ENCODE measurements at places on chromosomes 5 and 9.

GRCh38 chr5:116502616-116503015, 72.0 kb downstream of the SEMA6A start:
- DNase-seq, result no peak

DNA sequence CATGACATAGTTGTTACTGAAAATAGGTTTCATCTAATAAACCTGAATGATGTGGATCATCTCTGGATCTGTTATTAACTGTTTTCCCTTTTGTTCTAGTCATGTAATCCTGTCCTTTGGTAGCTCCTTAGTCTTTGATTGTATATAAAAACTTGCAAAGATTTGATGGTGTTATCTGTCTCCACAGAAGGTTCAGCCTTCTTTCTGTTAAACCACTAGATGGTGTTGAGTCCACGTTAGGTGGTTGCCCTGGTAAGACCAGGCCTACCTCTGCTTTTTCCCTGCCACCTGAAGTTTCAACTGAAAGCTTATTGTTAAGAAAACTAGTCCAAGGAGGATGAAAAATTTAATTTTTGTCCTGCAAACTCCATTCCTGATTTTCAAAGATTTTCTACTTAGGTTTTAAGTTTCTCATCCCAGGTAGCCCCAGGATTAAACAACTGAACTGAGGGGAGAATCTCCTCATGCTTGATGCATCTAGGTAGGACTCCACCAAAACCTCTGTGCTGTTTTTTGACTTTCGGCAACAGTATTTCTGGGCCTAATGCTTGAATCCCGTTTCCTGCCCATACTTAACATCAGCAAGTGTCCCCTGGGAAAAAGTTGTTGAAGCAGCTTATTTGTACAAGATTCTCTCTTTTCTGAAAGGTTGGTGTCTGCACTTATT, 68.5 kb downstream of the RICTOR start:
- DNase-seq, result no peak

DNA sequence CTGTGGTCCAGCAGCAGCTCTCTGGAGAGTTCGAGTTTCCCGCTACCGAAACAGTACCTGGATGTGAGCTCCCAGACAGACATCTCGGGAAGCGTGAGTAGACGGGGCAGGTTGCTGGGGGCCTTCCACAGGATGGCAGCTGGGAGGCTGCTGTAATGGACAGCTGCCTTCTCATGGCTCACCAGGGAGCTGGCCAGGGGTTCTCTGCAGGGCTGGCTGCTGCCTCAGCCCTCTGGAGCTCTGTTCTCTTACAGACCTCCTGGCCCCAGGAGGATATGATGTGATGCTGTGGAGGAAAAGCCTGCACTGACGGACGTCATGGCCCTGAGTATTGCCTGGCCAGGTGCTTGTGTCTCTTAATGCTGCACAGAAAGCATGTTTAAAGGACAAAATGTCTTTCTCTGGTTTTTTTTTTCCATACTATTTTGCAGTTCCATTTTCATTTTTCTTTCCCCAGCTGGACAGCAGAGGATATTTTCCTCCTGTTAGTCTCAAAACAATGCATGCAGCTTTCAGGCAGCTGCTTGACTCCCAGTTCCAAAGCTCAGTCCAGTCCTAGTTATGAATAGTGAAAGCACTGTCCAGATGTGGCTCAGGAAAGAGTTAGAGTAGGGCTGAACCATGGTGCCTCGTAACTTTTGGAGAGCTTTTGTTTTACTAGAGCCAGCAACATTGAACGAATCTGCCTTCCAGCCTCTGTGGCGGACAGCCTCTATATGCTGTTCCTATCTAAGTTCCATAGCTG, 77.5 kb upstream of the RARS1 start:
- no peak for DNase-seq

DNA sequence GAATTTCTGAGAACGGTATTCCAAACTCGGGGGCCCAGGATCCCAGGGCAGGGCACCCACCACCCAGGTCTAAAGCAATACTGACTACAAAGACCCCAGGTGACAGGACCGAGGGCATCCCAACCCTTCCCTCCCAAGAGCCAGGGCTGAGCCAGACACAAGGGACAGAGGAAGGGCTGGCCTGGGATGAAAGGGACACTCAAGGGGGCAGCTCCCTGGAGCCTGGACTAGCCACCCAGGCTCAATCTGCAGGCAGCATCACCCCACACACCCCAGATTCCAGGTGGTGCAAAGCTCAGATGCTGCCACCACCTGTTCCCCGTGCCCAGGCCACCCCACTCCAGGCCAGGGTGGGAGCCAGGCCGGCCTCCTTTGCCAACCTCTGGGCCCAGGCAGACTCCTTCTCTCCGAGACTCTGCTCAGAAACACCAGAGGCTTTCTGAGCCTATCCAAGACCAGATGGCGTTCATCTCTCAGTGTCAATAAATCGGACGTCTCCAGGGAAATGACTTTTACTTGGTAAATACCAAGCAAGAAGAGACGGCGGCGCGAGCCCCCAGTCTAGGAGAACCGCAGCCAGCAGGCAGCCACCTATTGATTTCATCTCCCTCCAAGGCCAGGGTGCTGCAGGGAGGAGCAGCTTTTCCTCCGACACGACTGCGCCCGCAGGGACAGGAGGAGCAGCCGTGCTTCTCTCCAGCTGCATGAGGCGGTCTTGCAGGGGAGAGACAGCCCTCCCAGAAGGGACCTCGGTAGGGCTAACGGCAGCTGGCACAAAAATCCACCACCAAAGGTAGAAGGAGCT, 94.1 kb upstream of the ADAMTS2 start:
- no peak for DNase-seq

GRCh38 chr5:91121347-91121993, 261.6 kb downstream of the ARRDC3 start:
- no peak for DNase-seq

DNA sequence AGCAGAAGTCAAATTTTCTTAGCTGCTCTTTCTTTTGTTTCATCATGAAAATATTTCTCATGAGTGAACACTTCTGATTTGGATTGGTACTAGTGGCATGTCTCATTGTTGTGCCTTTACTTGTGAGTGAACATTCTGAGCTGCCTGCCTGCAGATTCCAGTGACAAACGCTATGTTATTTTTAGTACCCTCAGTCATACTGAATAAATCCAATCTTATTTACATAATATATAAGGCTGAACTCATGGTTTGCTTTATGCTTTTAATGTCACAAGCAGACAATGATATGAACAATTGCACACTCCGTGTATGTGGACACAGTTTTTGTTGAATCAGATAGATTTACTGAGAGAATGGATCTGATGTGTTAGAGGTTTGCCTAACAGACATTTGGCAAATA, 67.8 kb downstream of the ACTBL2 start:
- DNase-seq, result no peak

GRCh38 chr9:91900055-91900796, 49.8 kb downstream of the ROR2 start:
- no peak for DNase-seq

DNA sequence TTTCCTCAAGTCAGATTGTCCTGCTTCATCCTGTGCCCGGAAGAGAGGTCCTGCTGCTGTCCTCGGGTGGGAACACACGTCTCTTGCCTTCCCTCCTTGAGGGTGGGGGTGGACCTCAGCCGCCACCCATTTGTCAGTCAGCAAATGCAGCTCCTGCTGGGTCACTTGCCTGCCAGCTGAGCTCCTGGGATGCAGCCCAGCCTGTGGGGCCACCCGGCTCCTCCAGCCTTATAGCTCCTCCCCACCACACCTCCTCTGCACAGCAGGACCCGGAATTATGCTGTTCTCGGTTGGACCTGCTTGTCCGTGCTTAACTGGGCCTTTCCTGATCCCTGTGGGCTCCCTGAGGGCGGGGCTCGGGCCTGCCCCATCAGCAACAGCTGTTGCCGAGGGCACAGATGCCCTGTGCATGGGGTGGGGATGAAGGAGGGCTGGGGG, 52.7 kb downstream of the RXRA start:
- no peak for DNase-seq

DNA sequence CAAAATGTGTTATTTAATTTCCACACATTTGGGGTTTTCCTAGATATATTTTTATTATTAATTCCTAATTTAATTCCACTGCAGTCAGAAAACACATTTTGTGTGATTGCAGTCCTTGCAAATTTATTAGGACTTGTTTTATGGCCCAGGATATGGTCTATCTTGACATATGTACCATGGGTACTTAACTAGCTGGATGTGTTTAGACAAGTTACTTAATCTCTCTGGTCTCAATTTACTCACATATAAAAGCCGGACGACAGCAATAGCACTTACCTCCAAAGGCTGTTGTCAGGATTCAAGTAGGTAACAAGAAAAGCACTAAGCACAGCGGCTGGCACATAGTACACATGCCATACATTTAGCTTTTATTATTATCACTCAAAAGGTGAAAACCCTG, 118.2 kb upstream of the MSX2 start:
- DNase-seq, result no peak

GRCh38 chr9:123044586-123044985, 11.1 kb downstream of the GPR21 start:
- no peak for DNase-seq

DNA sequence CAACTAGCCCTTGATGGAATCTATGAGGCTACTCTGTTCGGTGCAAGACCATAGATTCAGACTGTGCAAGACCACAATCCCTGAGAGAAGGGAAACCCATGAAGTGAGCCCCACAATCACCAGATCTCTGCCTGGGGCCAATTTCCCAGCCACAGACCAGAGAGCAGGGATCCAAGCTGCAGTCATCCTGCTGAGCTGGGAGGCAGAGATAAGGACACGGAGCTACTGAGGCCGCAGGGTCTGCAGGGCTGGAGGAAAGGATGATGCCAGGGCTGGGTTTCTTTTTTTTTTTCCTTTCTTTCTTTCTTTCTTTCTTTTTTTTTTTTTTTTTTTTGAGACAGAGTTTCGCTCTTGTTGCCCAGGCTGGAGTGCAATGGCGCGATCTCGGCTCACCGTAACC, 47.7 kb upstream of the FUBP3 start:
- no peak for DNase-seq

GRCh38 chr5:72065751-72066255, 41.5 kb upstream of the MAP1B start:
- no peak for DNase-seq

- no peak for DNase-seq
Measured at GRCh38 chr5:34533582-34534522, 122.3 kb upstream of the RAI14 start.
